Nephron progenitor cell (in vitro differentiated cells): ENCODE measurements at places on chromosomes 7 and 10.
A peak's percentile ranks its signal among the peaks of the same experiment; 100 is the strongest.

- H3K27me3 ChIP-seq, result no peaks in the 10 kb centered on the region
- no peak overlapping the region for H3K4me3 ChIP-seq
- no peaks in the 10 kb centered on the region for H3K4me1 ChIP-seq
- no peak overlapping the region for H3K27ac ChIP-seq
Observed at GRCh38 chr7:40072268-40072667, 62.2 kb downstream of the MPLKIP start.

GRCh38 chr7:112990624-112991023, 96.0 kb downstream of the GPR85 start:
- H3K4me3 ChIP-seq, result no peak overlapping the region
- no peaks in the 10 kb centered on the region for H3K27me3 ChIP-seq
- no peaks in the 10 kb centered on the region for H3K36me3 ChIP-seq
- H3K4me1 ChIP-seq, result no peaks in the 10 kb centered on the region
- no peak for DNase-seq

DNA sequence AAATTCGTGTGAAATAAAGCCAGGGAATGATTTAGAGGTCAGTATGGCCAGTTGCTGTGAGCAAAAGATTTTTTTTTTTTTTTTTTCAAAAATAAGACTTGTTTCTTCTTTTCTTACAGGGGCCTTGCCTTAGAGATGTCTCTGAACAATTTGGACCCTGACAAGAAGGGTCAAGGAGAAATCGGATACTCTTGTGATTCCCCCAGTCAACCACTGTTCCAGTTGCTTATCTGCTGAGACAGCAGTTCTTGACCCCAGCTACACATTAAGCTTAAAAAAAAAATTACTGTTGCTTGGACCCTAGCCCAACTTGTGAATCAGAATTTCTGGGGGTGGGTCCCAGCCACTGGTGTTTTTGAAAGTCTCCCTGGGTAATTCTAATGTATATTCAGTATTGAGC, 12.0 kb upstream of the FMC1 start:
- no peak for DNase-seq
- peaks cover 5% of the 10 kb centered on the region for H3K4me1 ChIP-seq
- H3K36me3 ChIP-seq, result no peaks in the 10 kb centered on the region

DNA sequence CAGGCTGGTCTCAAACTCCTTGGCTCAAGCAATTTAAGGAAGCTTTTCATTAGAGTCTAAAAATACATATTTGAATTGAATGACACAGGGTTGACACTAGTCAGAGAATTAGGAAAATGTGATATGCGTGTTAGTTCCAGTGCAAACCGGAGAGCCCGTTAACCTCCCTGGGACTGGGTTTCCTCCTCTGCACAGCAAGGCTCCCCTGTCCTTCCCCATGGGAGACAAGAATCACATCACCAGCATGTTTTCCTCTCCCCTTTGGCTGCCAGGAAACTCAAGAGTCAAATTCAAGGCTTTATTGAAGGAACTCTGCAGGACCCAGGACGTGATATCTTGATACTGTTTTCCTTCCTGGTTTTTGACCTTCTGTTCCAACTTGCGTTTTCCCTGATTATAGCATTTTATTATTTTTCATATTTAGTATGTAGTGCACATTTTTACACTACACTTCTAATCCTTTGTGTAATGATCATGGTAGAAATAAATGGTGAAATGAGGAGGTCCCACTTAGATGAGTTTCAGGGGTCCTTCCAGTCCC, 24.9 kb downstream of the GSTO2 start:
- DNase-seq, result no peak
- H3K4me1 ChIP-seq, result no peaks in the 10 kb centered on the region
- H3K27me3 ChIP-seq, result peaks cover 16% of the 10 kb centered on the region
- H3K27ac ChIP-seq, result no peak overlapping the region
- no peak overlapping the region for H3K4me3 ChIP-seq

GRCh38 chr7:121994625-121995410, 121.9 kb downstream of the PTPRZ1 start:
- no peaks in the 10 kb centered on the region for H3K4me1 ChIP-seq
- no peaks in the 10 kb centered on the region for H3K27me3 ChIP-seq
- H3K36me3 ChIP-seq, result no peaks in the 10 kb centered on the region
- peak; percentile 63 for DNase-seq

DNA sequence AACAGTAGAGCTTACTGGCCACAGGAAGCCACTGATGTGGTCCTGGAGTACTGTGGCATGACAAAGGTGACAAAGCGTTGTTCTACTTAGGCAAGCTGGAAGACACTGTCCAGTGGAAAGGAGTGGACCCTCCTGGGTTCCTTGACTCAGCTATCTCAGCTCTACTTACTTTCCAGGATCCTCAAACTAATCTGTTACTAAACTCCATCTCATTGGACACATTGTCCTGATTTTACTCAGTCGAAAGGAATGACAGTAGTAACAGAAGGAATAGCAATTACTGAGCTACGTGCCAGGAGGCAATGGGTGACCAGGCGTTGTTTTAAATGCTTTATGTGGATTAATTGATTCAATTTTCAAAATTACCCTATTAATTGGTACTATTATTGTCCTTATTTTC, 41.6 kb downstream of the ABLIM1 start:
- H3K27ac ChIP-seq, result no peak overlapping the region
- peaks cover 10% of the 10 kb centered on the region for H3K27me3 ChIP-seq
- no peaks in the 10 kb centered on the region for H3K36me3 ChIP-seq
- H3K4me3 ChIP-seq, result no peak overlapping the region
